ENCODE measurements at places on chromosomes 5 and 9.
A peak's percentile ranks its signal among the peaks of the same experiment; 100 is the strongest.

- no peaks in the 10 kb centered on the region for H3K27me3 ChIP-seq
- H3K4me3 ChIP-seq, result no peak overlapping the region
- H3K4me1 ChIP-seq, result no peaks in the 10 kb centered on the region
- no peaks in the 10 kb centered on the region for H3K36me3 ChIP-seq
Measured at GRCh38 chr9:82127465-82127864, 138.9 kb downstream of the SPATA31D1 start.

- no peaks in the 10 kb centered on the region for H3K36me3 ChIP-seq
- peaks cover 12% of the 10 kb centered on the region for H3K27me3 ChIP-seq
- no peak overlapping the region for H3K4me3 ChIP-seq
- no peak for DNase-seq
- H3K27ac ChIP-seq, result no peak overlapping the region
- no peaks in the 10 kb centered on the region for H3K4me1 ChIP-seq
Measured at GRCh38 chr5:36688722-36689121, 82.3 kb downstream of the SLC1A3 start.

DNA sequence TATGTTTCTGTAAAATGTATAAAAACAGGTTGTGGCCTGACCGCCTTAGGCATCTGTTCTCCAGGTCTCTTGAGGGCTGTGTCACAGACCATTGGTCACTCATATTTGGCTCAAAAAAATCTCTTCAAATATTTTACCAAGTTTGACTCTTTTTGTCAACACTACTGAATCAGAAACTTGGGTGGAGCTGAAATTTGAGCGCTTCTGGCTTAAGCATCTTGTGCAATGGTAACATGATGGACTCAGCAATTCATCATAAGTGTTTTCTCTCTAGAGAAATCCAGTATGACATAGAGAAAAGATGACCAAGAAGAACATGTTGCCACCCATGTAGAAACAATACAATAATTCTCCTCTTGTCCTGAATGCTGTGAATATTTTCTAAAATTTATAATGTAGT is 387.9 kb downstream of the MAT2B start:
- no peaks in the 10 kb centered on the region for H3K36me3 ChIP-seq
- DNase-seq, result no peak
- H3K4me1 ChIP-seq, result no peaks in the 10 kb centered on the region

DNA sequence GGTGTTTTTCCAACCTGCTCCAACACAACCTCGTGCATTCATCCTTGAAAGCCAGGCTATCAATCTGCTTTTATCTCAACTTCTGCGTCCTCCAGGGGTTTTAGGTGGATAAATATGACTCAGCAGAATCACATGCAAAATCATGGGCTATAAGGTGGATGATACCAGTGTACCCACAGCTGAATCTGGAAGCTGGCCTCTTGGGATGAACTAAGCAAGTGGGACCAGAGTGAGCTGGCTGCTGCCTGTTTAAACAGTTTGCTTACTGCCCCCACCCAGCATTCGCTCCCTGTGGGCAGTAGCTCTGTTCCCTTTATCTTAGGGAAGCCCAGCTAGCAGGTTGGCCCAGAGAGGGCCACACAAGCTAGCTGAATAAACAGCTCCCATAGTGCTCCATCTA is 194.0 kb downstream of the CRB2 start:
- H3K4me3 ChIP-seq, result no peak overlapping the region
- no peaks in the 10 kb centered on the region for H3K27me3 ChIP-seq
- no peaks in the 10 kb centered on the region for H3K4me1 ChIP-seq
- no peak overlapping the region for H3K27ac ChIP-seq
- no peak for DNase-seq
- H3K36me3 ChIP-seq, result no peaks in the 10 kb centered on the region

DNA sequence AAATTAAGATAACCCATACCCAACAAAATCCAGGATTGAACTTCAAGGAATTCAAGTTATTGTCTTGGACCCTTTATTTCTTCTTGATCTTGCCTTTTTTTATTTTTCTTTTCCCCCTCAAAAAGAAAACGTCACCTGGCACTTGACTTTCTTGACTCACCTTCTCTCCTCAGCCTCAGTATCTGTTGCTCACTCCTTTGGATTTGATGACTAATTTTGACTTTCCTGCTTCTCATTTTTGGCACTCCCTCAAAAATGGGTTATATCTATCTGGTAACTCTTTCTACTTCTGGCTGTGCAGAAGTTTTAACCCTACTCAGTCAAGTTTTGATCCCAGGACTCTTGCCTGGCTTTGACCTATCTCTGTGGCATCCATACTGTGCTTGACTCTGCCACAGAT is 66.6 kb upstream of the SPATA31D4 start:
- H3K4me3 ChIP-seq, result no peak overlapping the region
- no peaks in the 10 kb centered on the region for H3K36me3 ChIP-seq
- no peaks in the 10 kb centered on the region for H3K27me3 ChIP-seq
- H3K27ac ChIP-seq, result no peak overlapping the region

GRCh38 chr5:116468583-116468982 is 106.0 kb downstream of the SEMA6A start:
- no peaks in the 10 kb centered on the region for H3K4me1 ChIP-seq
- no peak overlapping the region for H3K4me3 ChIP-seq
- DNase-seq, result no peak
- H3K36me3 ChIP-seq, result no peaks in the 10 kb centered on the region
- H3K27me3 ChIP-seq, result no peaks in the 10 kb centered on the region

GRCh38 chr5:151935135-151935695 is 10.6 kb upstream of the GLRA1 start:
- no peak for DNase-seq
- no peaks in the 10 kb centered on the region for H3K36me3 ChIP-seq
- no peak overlapping the region for H3K27ac ChIP-seq
- no peaks in the 10 kb centered on the region for H3K27me3 ChIP-seq
- H3K4me3 ChIP-seq, result no peak overlapping the region

DNA sequence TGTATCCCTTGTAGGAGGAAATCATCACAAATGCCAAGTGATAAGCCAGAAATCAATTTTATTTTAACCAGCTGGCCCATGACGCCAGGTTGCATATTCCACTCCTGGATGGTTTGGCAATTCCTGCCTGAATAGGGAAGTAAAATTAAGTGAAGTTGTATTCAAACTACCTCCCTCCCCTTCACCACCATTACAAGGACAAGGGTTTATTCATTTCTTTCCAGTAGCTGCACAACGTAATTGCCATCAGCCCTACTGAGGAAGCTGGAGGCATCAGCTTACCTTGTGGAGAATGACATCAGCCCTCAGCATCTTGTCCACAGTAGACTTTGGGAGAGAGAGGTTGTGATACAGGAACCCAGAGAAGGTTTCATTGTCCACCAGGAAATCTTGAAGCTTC is 66.6 kb downstream of the ABCA1 start:
- no peaks in the 10 kb centered on the region for H3K4me1 ChIP-seq
- peaks cover under 1% of the 10 kb centered on the region for H3K36me3 ChIP-seq
- no peaks in the 10 kb centered on the region for H3K27me3 ChIP-seq
- no peak overlapping the region for H3K27ac ChIP-seq

DNA sequence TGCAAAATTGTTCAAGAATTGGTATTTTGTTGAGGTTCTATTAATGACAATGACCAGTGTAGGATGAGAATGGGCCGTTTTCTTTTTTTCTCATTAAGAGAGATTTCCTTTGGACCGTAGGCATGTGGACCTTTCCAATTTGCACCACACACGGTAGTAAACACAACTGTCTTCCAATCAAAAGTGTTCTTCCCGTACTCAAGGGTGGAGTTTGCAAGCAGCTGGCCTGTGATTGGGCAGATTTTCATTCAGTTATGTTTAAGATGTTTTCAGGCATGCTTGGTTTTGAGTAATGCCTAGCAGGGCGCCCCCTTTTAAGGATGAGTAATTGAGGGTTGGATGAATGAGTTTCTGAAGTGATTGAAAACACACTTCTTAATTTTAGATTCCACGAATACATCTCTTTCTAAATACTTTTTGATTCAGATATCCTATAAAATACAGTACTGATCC is 2.5 kb downstream of the KDM3B start:
- DNase-seq, result peak; percentile 48
- no peak overlapping the region for H3K4me3 ChIP-seq
- no peaks in the 10 kb centered on the region for H3K36me3 ChIP-seq

DNA sequence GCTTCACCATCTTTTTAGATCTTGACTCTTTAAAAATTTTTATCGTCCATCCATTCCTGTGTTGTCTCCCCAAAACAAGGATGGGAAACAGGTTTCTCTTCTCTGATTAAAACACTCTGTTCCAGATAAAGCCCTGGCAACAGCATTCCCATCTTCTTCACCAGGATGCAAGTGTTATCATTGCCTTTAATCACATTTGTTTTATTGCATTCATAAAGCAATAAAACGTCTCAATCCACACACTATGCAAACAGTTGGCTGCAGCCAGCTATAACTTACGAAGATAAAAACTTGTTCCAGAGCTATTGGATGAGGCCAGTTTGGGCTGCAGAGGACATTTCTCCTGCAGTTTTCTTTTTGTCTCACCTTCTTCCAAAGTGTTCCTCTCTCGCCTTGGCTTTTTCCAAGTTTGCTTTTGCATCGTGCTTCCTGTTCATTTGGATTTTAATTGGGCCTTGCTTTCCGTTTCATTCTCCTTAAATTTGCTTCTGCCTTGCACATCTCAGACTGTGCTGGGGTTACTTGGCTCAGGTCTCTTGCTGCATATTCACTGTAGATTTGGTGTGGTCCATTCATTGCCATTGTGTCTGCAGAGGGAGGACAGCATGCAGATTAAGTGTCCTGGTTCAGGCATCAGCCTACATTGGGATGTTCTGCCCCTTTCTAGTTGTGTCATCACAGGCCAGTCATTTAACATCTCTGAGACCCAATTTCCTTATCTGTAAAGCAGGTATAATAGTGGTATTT is 136.5 kb upstream of the LIFR start:
- no peaks in the 10 kb centered on the region for H3K4me1 ChIP-seq
- no peaks in the 10 kb centered on the region for H3K36me3 ChIP-seq
- DNase-seq, result no peak
- H3K27ac ChIP-seq, result no peak overlapping the region
- H3K4me3 ChIP-seq, result no peak overlapping the region

GRCh38 chr9:4939118-4939561 is 45.9 kb upstream of the JAK2 start:
- no peaks in the 10 kb centered on the region for H3K36me3 ChIP-seq
- no peaks in the 10 kb centered on the region for H3K27me3 ChIP-seq
- no peak overlapping the region for H3K4me3 ChIP-seq
- H3K27ac ChIP-seq, result no peak overlapping the region
- H3K4me1 ChIP-seq, result peaks cover 14% of the 10 kb centered on the region
- no peak for DNase-seq

- no peak for DNase-seq
- H3K36me3 ChIP-seq, result no peaks in the 10 kb centered on the region
- H3K27ac ChIP-seq, result no peak overlapping the region
- H3K4me1 ChIP-seq, result no peaks in the 10 kb centered on the region
- H3K4me3 ChIP-seq, result no peak overlapping the region
Measured at GRCh38 chr5:61363401-61364114, 31.5 kb downstream of the ZSWIM6 start.

- DNase-seq, result no peak
- H3K27me3 ChIP-seq, result peaks cover 13% of the 10 kb centered on the region
- peaks cover 11% of the 10 kb centered on the region for H3K4me1 ChIP-seq
- no peaks in the 10 kb centered on the region for H3K36me3 ChIP-seq
Measured at GRCh38 chr5:17216974-17217492, 398 bp upstream of the BASP1 start.

- H3K36me3 ChIP-seq, result no peaks in the 10 kb centered on the region
- no peak for DNase-seq
- H3K4me3 ChIP-seq, result no peak overlapping the region
- H3K27me3 ChIP-seq, result no peaks in the 10 kb centered on the region
Measured at GRCh38 chr9:12712532-12712931, 19.3 kb downstream of the TYRP1 start.

DNA sequence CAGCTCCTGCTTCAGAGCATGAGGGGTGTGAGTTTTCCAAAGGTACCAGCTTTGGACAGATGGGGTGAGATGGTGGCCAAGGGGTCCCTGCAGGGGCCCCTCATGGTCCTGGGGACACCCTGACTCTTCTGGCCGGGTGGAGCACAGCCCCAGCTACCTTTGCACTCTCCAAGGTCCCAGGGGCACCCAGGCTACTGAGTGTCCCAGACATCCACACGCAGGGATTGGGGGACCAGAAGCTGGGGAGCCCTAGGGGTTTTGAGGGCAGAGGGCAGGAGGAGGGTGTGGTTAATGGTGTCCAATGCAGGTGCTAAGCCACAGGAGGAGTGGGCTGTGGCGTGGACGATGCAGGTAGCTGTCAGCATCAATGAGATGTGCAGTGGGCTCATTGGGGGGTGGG is 16.0 kb upstream of the CLPTM1L start:
- DNase-seq, result no peak
- peaks cover 13% of the 10 kb centered on the region for H3K27me3 ChIP-seq
- H3K36me3 ChIP-seq, result no peaks in the 10 kb centered on the region
- no peak overlapping the region for H3K27ac ChIP-seq
- no peaks in the 10 kb centered on the region for H3K4me1 ChIP-seq

DNA sequence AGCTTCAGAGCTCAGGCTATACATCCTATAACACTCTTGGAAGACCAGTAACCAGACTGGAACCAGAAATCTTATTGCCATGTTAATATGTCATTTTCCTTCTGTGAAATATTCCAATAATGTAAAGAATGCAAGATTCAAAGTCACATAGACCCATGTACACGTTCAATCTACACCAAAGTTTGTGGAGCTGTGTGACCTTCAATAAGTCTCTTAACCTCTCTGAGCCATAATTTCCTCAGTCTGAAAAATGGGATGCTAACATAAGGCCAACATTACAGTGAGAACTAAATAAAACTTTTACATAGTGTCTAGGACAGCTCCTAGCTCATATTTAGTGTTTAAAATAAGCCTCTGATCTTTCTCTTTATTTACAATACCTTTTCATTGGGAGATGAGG is 70.4 kb downstream of the ARRDC3 start:
- no peaks in the 10 kb centered on the region for H3K36me3 ChIP-seq
- no peak overlapping the region for H3K4me3 ChIP-seq
- no peaks in the 10 kb centered on the region for H3K27me3 ChIP-seq

DNA sequence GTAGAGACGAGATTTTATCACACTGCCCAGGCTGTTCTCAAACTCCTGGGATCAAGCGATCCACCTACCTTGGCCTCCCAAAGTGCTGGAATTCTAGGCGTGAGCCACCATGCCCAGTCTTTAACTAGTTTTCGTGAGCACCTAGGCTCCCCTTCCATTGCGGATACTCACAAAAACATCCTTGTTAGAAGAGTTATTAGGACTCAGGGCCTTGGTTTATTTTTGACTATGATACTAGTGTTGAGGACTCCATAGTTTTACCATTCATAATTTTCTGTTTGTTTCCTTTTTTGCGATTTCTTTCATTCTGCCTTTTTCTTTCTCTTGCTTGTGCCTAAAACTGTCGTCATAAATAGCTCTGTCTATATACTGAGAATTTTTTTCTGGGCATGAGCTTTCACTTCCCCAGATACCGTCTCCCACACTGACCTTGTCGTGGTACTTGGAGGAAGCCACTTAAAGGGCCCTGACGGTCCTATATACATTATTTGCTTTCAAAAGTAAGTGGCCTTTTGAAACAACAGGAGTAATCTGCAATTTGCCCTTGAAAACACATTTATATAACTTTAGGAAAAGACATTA is 5.2 kb downstream of the F2R start:
- H3K27me3 ChIP-seq, result no peaks in the 10 kb centered on the region
- no peak overlapping the region for H3K4me3 ChIP-seq
- no peak overlapping the region for H3K27ac ChIP-seq
- H3K4me1 ChIP-seq, result peaks cover 6% of the 10 kb centered on the region
